ENCODE measurements at places on chromosomes 12 and 14. TPM values are rescaled to one million over a fixed set of nuclear protein-coding genes. Genes with fewer than 3 reads are reported as not detected.

Gene ALDH1L2
- total RNA-seq, result 0.14 TPM

Gene AICDA
- total RNA-seq, result not detected

Gene FAIM2
- 0.06 TPM for total RNA-seq

Gene RNASE7
- total RNA-seq, result not detected

Gene OTUB2
- total RNA-seq, result 4.1 TPM

Gene EPS8
- 6.0 TPM for total RNA-seq

Gene GRIP1
- 7.4 TPM for total RNA-seq

DNA sequence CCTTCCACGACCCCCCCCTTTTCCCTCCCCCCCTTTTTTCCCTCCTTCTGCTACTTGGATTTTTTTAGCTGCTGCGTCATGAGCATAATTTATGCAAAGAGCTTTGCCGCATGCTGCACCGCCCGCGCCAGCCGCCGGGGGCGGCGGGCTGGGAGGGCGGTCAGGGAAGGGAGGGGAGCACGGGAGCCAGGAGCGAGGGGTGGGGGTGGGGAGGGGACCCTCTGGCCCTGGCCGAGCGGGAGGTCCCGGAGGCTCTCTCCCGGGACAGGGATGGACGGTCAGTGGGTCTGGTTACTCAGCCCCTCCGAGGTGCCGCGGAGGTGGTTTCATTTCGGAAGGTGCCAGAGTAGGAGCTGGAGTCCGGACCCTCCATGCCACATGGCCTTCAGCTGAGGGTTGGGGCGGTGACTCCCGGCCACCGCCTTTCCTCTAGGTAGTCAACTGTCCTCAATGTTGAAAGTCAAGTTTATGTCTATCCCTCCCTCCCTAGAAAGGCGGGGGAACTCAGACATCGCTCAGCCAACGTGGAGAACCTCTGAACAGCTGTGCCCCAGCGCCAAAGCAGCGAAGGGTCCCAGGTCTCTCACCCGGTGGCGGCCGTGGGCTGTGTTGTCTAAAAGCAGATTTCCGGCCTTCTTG lies at the start of gene POU6F1:
Gene POU6F1, minus strand, starts transcription at position 95 of the 639 bp plus-strand sequence. CDS start 11,226 bp downstream, outside the sequence.
- DNase-seq, result peak; percentile 87

- DNase-seq, result peak; percentile 79
Observed at GRCh38 chr14:95993768-95994592, 45.2 kb upstream of the C14orf132 start.

DNA sequence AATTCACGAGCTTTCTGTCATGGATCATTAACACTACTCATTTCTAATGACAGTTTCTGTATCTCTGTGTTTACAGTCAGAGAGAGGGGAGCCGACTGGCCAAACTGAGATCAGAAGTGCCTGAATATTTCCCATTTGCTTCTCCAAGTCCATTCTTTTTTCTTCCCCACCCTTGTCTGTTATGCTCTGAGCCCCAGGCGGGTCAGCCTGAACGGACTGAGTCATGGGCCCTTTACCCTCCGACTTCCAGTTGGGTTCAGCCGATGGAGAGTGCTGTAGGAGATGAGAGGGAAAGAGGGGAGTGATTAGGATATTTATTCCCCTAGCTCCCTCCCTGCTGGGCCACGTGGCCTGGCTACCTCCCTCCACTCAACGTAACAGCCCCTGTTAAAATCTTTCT lies 104.7 kb downstream of the PAH start:
- DNase-seq, result no peak

- no peak for DNase-seq
Observed at GRCh38 chr12:10320643-10321042, 13.0 kb downstream of the KLRD1 start.

DNA sequence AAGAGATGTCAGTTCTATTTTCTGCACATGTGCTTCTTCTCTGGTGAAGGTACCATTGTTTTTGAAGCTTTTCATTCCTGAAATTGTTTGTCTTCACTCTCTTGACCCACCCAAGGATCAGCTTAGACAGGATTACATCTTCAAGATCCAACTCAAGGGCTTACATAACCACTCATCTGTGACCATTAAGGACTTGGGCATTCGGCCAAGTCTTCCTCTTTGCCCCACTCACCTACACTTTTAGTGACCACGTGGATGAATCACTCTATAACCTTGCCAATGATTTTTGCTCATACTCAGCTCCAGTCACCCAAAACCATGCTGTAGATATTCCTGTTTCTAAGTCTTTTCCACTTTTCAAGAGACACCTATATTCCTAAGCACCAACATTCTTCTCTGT lies 36.5 kb upstream of the SSTR1 start:
- no peak for DNase-seq

DNA sequence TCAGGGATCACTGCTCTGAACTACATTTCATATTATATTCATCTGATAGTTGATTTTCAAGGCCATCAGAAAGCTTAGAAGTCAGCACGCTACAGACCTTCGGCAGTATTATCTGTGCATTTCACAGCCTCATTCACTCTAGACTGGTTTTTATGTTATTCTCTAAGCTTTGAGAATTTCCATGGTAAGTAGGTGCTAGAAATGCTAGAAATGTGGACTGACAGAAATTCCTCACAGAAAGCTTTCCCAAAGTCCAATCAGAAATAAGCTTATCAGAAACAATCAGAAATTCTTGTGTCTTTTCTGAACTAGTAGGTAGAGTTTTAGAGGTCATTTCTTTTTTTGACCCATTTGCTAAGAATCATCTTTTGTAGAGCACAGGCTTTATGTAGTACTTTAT lies 176.6 kb downstream of the TMTC3 start:
- no peak for DNase-seq

DNA sequence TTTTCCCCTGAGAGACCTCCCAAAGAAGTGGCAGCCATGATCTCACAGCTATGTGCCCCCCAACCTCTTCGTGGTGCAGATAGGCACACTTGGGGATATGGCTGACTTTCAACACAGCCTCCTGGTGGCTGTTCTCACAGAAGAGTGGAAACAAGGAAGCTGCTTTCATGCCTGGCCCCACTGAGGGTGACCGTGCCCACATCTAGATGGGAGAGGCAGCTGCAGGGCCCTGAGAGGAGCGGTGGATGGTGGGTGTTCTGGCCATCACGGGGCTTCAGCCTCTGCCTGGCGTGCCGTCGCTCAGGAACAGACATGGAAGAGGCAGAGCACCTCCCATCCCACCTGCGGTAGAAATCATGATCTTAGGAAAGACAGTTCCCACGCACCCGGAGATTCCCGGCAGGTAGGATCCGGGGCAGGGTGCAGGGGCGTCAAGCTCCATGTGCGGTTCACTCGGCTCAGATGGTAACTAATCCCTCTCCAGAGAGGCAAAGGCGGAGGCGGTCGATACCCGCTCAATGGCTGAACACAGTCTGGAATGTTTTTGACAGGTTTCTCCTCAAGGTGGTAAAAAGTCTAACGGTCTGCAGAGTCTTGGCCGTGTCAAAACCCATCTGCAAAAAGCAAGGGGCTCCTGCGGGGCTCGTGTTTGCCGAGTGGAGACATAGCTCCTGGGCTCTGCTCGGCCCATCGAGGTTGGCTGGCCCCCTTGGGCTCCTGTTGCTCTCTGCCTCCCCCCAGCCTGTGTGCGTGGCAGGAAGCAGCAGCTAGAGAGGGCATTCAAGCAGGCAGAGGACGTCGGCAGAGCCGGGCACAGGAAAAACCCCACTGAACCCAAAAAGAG lies 225.2 kb upstream of the RTL1 start:
- no peak for DNase-seq

DNA sequence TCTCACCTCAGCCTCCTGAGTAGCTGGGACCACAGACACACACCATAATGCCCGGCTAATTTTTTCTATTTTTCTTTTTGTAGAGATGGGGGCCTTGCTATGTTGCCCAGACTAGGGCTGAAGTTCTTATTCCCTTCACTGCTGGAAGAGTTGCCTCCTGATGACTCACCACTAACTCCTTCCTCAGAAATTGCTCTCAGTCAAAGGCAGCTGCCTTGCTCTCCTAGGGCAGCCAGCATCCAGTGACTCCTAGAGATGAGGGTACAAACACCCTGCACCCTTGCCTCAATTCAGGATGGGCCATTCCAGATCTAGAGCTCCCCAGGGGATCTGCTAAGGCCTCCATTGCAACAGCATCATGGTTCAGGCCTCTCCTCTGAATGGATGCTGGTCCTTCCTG lies 54.0 kb upstream of the RASSF8 start:
- peak; percentile 27 for DNase-seq

- DNase-seq, result no peak
Observed at GRCh38 chr14:24944800-24945199, 105.1 kb downstream of the STXBP6 start.

- DNase-seq, result peak; percentile 62
Observed at GRCh38 chr14:46581036-46581671, 70.4 kb downstream of the RPL10L start.

DNA sequence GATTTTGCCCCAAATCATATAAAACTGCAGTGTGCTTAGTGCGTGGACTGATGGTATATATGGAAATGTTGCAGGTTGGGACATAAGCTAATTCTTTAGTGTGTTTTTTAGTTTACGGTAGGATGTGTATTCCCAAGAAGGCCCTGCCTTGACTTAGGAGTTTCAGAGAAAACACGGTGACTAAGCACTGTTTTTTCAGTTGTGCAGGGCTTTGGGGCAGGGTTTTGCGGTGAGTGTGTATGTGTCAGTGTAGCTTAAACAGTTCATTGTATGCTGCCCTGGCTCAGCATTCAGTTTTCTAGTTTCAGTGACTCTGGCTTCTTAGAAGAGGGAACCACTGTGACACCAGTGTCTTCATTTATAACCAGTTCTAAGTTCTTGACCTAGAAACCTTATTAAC lies 101.2 kb downstream of the AKAP6 start:
- DNase-seq, result peak; percentile 11

DNA sequence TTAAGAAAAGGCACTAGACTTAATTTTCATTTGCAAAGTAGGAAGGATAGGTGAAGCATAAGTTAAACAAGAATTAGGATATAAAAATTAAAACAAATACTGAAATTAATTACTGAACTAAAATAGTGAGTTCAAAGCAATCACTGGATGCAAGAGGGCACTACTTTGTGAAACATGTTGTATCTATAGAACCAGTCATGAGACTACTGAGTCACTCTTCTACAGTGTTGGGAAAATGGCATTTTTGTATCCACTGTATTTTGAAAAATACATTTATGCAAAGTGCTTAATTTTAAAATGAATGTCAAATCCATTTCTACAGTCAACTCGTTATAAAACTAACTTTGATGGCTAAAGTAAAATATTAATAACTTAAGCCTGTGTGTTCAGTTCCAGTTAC lies 47.9 kb downstream of the SEL1L start:
- DNase-seq, result no peak

DNA sequence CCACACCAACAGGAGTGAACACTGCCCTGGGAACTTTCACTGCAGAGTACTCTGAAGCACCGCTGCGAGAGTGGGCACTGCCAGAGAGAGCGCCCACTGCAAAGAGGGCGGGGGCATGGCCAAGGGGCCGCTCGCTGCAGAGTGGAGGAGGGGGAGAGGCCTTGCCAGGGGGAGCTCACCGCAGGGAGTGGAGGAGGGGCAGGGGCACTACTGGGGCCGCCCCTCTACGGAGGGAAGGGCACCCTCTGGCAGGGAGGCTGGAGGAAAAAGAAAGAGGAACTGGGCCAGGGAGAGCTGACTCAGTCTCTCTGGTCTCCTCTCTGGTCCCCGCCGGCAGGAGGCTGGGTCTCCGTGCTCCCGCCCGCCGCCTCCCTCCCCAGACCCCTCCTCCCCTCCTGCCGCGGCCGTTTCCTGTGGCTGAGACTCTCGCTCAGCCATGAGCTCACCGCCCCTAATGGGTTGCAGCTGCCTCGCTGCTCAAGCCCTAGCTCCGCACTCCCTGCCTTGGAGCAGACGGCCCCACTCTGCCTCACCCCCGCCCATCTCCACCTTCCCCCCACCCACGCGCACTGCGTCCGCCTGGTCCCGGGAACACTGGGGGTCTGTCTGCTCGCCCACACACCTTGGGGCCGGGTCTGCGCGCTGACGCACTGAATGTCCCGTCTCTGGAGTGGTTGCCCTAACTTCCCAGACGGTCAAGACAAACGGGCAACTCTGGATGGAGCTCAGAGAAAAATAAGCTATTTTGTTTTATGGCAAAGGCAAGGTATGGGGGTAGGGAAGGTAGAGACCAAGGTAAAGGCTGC lies 1.3 kb downstream of the ARHGEF40 start:
- peak; percentile 84 for DNase-seq

DNA sequence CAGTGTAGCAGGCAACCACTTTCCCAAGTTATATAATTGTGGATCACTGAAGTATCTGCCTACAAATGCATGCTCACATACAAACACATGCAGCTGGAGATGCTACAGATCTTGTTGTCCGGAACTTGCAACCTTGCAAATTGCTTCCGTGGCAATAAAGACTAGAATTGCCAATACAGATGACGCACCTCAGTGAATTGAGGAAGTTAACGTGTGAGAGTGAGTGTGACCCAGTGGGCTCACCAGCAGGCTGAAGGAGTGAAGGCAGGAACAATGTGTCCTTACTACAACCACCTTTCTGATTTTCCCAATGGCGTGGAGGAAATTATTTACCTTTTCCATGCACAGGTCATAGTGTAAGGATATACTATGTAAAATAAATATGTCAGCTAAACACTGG lies 89.4 kb upstream of the GRIP1 start:
- no peak for DNase-seq

DNA sequence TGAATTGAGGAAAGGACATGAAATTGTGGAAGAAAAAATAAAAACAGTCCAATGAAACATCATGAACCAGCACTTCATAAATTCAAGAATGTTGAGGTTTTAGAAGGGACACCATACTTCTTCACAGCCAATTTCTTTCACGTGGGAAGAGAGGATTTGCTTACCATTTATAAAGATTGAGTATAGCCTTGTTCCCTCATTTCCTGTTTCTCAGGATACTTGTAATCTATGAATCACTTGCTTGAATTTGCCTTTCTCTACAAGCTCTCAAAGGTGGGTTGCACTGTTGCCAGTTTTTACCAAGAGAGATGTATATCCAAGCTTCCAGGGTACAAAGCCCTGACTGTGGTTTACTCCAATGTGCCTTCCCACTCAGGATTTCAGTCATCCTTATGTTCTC lies 116.1 kb downstream of the DUSP6 start:
- DNase-seq, result no peak

All from cardiac muscle cell (in vitro differentiated cells and primary cell).